ENCODE measurements at places on chromosomes 7 and 10.

GRCh38 chr7:2358968-2359527, 4.4 kb downstream of the EIF3B start:
- DNase-seq: no peak

DNA sequence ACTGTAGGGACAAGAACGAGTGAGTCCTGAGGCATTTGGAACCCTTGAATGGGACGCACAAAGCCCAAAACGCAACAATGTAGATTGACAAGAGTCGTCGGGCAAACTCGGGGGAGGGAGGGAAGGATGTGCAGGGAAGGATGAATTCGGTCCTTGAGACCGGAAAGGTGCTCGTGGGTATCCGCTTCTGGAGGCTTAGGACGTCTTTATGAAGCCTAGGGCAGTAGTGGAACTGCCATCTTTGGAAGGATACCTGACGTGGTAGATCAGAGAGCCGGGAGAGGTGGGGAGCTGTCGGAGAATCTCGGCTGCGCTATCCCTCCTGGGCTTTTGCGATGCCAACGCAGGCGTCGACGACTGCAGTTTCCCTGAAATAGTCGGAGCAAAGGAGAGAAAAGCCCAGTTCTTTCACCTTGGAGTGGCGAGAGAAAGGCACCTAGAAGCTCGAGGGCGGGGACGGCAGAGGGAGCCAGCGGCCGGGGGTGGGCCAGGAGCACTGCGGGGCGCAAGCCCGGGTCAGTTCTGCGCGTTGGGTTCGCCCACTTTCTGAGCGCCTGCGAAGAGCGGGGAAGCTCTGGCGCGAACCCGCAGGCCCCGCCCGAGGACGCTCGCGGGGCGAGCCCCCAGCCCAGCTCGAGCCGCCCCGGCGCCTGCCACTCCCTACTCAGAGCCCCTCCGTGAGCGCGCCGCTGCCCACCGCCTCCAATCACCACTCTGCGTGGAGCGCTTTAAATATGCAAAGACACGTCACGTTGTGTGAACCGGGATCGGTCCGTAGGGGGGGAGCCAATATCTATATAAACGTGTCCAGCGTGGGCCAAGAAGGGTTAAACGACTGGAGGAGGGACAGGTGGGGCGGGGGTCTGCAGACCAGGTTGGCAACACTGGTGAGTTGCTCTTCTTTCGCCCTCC, at the start of gene CYP26C1:
Gene CYP26C1 (plus strand): TSS at position 824 of the 912 bp plus-strand sequence. CDS start 466 bp downstream, outside the sequence.
- DNase-seq: no peak

- DNase-seq: no peak
These were observed 36.3 kb downstream of the WDR11 start for GRCh38 chr10:120887482-120887881.

- DNase-seq: peak; percentile 98
These were observed 10.0 kb upstream of the PCGF5 start for GRCh38 chr10:91210435-91210834.

- no peak for DNase-seq
These were observed 195.6 kb downstream of the ELFN1 start for GRCh38 chr7:1865571-1866255.

DNA sequence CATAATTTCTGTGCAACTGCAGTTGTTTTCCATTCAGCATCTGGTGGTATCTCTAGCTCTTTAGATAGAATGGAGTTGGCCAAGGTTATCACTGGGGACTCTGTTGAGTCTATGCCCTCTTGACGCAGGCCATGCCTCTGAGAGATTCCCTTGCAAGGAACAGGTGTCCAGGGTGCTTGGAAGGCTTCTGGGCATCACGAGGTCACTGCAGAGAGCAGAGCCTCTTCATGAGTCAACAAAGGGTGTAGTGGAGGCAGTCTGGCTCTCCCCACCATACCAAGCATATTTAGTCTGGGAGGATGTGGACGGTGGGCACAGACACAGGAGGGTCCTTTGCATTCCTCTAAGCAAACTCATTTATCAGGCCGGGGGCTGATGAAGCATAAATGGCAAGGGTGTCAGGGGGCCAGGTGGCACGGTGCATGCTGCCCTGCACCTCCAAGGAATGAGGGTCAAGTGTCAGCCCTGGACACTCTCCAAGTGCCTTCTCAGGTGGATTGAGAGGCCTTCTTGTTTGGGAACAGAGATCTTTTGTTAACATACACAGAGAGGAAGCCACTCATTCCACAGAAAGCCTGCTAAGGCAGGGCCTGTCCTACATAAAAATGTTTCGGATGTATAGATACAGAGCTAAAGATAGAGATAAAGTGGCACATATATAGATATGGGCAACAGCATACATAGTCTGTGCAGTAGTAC, 328.6 kb downstream of the INHBA start:
- no peak for DNase-seq

GRCh38 chr7:39186671-39187070, 209.0 kb downstream of the POU6F2 start:
- DNase-seq: no peak

- no peak for DNase-seq
These were observed 81.6 kb upstream of the LRRC4 start for GRCh38 chr7:128112781-128113221.

GRCh38 chr10:85607043-85607695, 759.4 kb downstream of the GRID1 start:
- DNase-seq: no peak

GRCh38 chr10:115818012-115818411, 455.0 kb downstream of the GFRA1 start:
- no peak for DNase-seq

- DNase-seq: no peak
These were observed 26.6 kb upstream of the FOXP2 start for GRCh38 chr7:114388021-114388420.

DNA sequence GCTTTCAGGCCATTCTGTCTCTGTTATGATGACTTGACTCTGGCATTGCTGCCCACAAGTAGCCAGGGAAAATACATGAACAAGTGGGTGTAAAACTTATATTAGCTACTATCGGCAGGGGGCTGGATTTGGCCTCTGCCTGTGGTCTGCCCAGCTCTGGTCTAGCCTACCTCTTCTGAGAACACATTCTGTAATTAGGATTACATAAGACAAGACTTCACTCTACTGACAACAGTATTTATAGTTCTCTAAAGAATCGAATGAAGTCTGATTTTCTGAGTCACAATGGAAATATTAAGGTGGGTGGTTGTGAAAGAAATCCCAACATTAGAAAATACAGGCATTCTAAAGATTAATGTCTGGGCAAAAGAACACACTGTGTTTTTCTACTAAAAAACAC, 55.5 kb downstream of the DLD start:
- DNase-seq: no peak

DNA sequence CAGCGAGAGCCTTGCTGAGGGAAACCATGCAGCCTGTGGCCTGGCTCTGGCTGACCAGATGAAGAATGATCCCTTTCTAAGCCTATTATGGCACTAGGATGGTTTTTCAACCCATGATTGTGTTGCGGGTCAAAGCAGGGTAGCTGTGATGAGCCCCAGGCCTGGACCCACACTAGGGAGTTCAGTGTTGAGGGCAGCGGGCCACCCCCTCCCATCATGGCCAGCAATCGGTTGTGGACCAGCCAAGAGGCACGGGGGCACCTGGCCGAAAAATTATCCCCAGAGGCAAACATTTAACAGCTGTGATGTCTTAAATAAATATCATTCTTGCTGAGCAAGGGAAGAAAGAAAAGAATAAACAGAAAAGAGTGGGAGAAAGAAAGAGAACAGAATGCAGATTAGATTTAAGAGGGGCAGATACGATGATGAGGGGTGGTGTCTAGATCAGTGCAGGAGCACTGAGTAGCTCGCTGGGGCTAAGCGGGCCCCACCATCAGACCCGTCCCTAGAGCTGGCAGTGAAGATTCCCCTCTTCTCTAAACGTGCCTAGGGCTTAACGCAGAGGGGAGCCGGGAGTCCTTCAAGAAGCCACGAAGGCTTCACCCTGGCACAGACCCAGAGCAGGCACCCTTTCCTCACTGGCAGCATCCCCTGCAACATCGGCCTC, 82.7 kb downstream of the SLC37A3 start:
- no peak for DNase-seq

All from NCI-H510A treated with DMSO at 0.1 percent for 48 hours (cell line).